Colonic mucosa (tissue), 4 donors: ENCODE measurements at places on chromosomes 2 and 18. TPM values are rescaled to one million over a fixed set of nuclear protein-coding genes. Genes with fewer than 3 reads are reported as not detected.

TRIM54 gene
- total RNA-seq, result 0.24 TPM

SALL3 gene
- 0.05 TPM for total RNA-seq

MBD2 gene
- total RNA-seq, result 138 TPM

ERFE gene
- not detected for total RNA-seq

- no peak for DNase-seq
Observed at GRCh38 chr18:40534723-40535122, 1420.3 kb upstream of the PIK3C3 start.

DNA sequence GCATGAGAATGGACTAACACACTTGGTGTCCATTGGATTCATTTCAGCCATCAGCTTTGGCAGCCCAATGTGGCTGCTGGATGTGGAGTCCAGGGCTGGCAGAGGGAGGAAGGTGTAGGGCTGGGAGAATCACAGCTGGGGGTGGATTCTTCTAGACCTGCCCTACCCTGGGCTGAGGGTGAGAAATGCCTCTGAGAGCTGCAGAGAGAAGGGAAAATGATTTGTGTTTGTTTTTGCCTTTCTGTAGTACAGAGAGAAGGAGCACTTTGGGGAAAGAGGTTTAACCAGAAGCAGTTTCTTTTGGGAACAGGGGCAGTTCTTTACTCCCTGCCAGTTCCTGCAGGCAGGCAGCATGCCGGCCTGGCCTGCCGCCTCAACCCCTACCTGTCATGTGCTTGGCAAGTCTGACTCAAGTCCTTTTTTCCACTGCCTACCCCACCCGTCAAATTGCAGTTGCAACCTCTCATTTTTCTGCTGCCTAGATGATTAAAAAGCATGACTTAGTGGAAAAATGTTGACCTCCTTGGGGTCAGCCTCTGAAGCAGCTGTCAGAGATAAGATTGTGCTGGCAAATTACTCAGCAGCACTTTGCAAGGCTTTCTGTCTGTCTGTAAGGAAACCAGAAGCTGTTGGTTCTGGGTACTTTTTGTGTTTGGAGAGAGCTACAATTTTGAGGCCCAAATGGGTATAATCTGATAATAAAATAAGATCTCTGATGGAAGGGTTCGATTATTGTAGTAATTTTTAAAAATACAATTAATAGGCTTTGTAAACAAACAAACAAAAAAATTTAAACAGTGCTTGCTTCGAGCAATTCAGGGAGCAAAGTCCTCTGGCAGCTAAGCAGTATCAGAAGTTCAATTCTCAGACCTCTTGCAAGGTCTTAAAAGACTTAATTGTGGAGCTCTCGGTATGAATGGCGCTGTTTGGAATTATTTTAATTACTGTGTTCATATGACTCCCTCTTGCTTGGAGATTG is 21.7 kb downstream of the LBH start:
- DNase-seq, result no peak

DNA sequence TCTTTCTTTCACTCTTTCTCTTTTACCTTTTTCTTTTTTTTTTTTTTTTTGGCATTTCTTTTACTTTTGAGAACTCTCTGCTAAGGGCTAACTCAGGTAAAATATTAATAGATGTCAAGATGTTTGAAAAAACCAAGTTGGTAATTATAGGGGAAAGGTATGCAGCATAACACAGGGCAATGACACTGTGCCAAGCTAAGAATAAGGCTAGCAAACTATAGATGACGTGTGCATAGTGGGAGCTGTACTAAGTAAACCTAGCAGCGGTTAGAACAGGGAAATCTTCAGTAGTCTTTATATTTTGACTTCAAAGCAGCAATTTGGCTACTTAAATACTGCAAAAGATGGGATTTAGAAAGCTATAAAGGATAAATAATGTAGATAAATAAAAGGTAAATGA is 415.4 kb upstream of the RGPD4 start:
- no peak for DNase-seq

- no peak for DNase-seq
Observed at GRCh38 chr2:226580403-226580802, 219.2 kb downstream of the IRS1 start.

- DNase-seq, result peak; percentile 55
Observed at GRCh38 chr2:168849610-168850009, 40.6 kb downstream of the SPC25 start.

DNA sequence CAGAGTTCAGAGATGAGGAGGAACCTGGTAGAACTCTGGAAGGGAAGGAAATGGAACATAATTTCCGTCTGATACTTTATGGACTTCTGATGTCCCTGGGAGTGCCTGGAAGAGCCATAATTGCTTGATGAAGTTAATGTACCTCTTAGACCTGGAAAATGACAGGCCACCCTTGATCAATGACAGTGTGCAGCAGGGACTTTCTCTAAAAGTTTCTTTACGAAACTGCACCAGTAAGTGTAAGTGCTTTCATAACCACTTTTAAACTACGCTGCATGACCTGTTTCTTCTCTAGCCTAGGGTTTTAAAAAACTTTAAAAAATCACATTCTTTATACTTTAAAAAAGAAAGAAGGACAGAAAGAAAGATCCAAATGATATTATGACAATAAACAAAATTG is 164.5 kb downstream of the LPIN1 start:
- no peak for DNase-seq

- no peak for DNase-seq
Observed at GRCh38 chr2:37378411-37378810, 34.0 kb downstream of the QPCT start.

DNA sequence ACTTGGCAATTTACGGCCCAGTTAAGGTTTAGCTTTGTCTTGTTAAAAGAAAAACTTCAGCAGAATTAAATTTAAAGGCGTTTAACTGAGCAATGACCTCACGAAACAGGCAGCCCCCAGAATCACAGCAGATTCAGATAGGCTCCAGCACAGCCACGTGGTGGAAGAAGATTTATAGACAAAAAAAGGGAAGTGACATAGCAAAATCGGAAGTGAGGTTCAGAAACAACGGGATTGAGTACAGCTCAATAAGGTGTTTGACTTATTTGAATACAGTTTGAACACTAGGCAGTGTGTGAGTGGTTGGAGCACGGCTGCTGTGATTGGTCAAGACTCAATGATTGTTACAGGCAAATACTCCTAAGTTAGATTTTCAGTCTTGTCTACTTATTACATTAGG is 79.8 kb downstream of the MOGAT1 start:
- DNase-seq, result no peak

- no peak for DNase-seq
Observed at GRCh38 chr2:188327518-188328213, 36.0 kb downstream of the GULP1 start.

DNA sequence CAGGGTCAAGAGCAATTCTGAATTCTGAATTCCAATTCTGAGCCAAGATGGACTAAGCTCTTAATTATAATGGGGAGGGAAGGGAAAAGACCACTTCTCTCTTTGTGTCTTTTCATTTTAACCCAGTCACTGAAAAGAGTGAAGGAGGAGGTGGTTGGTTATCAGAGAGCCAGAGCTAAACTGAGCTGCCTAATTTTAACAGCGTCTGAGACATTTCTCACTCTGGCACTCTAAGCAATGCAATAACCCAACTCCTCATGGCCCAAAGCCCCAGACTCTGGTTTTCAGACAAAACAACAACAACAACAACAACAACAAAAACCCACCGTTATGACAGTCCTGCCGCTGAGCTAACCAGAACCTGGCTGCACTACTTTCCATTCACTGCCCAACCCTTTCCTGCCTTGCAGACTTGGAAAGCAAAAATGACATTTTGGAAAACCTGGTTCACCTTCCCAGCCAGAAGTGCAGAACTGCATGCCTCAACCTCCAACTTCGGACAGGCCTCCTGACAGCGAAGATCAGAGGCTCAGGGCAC is 1.0 kb downstream of the CHST10 start:
- DNase-seq, result no peak

- DNase-seq, result peak; percentile 96
Observed at GRCh38 chr2:64646007-64646880, 7.5 kb downstream of the SERTAD2 start.

GRCh38 chr18:4842287-4842686 is 354.8 kb downstream of the AKAIN1 start:
- DNase-seq, result no peak

DNA sequence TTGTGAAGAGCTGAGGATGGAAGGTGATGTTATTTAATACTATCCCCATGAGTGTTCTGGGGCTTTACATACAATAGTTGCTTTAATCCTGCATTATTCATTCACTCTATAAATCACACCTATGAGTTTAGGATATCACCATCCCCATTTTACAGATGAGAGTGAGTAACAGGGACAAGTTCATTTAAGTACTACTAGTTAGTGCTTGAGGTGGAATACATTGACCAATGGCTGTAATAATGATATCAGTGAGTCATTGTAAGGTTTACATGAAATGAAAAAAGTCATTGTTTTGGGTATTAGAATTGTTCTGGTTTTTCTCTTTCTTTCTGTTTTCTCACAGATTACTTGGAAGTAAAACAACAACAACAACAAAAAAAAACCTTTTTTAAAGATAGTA is 42.5 kb downstream of the TANC1 start:
- no peak for DNase-seq

DNA sequence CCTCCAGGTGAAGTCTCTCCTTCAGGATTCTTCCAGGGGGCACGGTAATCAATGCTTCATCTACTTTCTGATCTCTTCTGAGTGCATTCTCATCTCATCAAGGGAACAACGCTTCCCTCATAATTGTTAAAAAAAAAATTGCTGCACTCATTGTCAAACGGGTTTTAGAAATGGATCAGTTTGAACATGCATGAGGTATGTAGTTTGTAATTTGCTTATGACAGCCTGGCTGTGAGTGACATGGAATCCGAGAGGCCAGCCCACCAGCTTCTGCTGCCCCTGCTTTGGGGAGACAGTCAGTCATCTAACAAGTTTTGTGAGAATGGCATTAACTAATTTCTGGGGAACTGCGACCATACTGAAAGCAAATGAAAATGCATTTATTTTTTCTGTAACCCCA is 791.9 kb upstream of the SOX11 start:
- DNase-seq, result no peak

DNA sequence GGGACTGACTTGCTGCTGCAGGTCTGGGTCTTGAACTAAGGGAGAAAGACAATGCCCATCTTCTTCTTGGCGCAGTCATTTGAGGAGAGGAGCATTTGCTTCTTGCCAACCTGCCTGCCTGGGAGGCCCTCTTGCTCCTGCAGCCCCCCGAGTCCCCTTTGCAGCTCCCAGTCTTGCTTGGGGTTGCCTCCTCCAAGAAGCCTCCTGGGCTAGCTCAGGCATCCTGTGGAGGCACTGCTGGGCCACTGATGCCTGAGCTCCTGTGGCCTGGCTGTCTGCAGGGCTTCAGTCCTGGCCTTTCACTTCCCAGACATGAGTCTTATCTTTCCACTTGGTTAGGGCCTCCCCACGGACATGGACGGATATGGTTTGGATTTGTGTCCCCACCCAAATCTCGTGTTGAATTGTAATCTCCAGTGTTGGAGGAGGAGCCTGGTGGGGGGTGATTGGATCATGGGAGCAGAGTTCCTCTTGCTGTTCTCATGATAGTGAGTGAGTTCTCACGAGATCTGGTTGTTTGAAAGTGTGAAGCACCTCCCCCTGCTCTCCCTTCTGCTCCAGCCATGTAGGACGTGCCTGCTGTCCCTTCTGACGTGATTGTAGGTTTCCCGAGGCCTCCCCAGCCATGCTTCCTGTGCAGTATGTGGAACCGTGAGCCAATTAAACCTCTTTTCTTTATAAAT is 17.3 kb downstream of the HPCAL1 start:
- DNase-seq, result no peak
